ENCODE measurements at places on chromosomes 4 and X. TPM values are rescaled to one million over a fixed set of nuclear protein-coding genes. Genes with fewer than 3 reads are reported as not detected.

The CSAG1 gene
- total RNA-seq = 58.3 TPM

The ARX gene
- total RNA-seq = not detected

The RGN gene
- total RNA-seq = not detected

The ADH6 gene
- not detected for total RNA-seq

- no peaks in the 10 kb centered on the region for H3K36me3 ChIP-seq
- H3K4me1 ChIP-seq = no peaks in the 10 kb centered on the region
- no peak overlapping the region for H3K4me3 ChIP-seq
- DNase-seq = no peak
- H3K27me3 ChIP-seq = no peaks in the 10 kb centered on the region
These were observed 2062.4 kb downstream of the ARAP2 start for GRCh38 chr4:34181891-34182290.

GRCh38 chr4:99950913-99951254 lies 809 bp upstream of the H2AZ1 start:
- H3K4me3 ChIP-seq = peak overlapping the region; percentile 62
- H3K36me3 ChIP-seq = peaks cover 23% of the 10 kb centered on the region
- DNase-seq = no peak
- no peaks in the 10 kb centered on the region for H3K27me3 ChIP-seq
- H3K27ac ChIP-seq = peak overlapping the region; percentile 86

DNA sequence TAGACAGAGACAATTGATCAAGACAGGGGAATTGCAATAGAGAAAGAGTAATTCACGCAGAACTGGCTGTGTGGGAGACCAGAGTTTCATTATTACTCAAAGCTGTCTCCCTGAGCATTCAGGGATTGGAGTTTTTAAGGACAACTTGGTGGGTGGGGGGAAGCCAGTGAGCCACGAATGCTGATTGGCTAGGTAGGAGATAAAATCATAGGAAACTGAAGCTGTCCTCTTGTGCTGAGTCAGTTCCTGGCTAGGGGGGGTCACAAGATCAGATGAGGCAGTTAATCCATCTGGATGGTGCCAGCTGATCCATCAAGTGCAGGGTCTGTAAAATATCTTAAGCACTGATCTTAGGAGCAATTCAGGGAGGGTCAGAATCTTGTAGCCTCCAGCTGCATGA lies 358.6 kb downstream of the GPM6A start:
- H3K27ac ChIP-seq = no peak overlapping the region
- no peak overlapping the region for H3K4me3 ChIP-seq
- no peaks in the 10 kb centered on the region for H3K4me1 ChIP-seq
- no peaks in the 10 kb centered on the region for H3K27me3 ChIP-seq

- H3K27me3 ChIP-seq = no peaks in the 10 kb centered on the region
- H3K4me3 ChIP-seq = no peak overlapping the region
- no peak for DNase-seq
- H3K27ac ChIP-seq = no peak overlapping the region
These were observed 3.2 kb downstream of the EFNB1 start for GRCh38 chrX:68832101-68832416.

GRCh38 chr4:87387237-87387636 lies 3.8 kb downstream of the HSD17B11 start:
- no peak for DNase-seq
- H3K27me3 ChIP-seq = no peaks in the 10 kb centered on the region
- H3K36me3 ChIP-seq = peaks cover 25% of the 10 kb centered on the region
- H3K4me1 ChIP-seq = no peaks in the 10 kb centered on the region
- H3K27ac ChIP-seq = no peak overlapping the region

DNA sequence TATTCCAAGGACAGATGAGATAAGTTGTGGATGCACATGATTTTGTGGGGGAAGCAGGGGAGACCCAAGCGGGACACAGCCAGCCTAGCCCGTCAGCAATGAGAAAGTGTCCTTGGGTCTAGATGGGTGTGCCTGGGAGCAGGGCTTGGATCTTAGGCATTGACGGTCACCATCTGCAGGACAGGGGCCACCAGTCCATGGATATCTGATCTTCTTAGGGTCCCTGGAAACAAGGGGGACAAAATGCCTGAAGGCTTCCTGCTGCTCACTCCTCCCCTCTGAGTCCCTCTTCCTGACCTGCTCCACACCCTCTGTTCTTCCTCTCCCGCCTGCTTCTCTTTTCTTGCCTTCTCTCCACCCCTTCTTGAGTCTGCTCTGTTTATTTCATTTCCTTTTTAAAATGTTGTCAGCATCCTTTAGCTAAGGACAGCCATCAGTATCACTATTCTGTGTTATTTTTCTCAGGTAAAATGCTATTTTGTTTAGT lies 298.4 kb downstream of the RAPGEF2 start:
- H3K27ac ChIP-seq = no peak overlapping the region
- no peaks in the 10 kb centered on the region for H3K36me3 ChIP-seq
- H3K4me1 ChIP-seq = no peaks in the 10 kb centered on the region
- no peak for DNase-seq
- no peak overlapping the region for H3K4me3 ChIP-seq

GRCh38 chrX:148047200-148047599 lies 66.1 kb downstream of the FMR1NB start:
- DNase-seq = no peak
- no peak overlapping the region for H3K27ac ChIP-seq
- no peak overlapping the region for H3K4me3 ChIP-seq
- no peaks in the 10 kb centered on the region for H3K4me1 ChIP-seq
- no peaks in the 10 kb centered on the region for H3K36me3 ChIP-seq
- H3K27me3 ChIP-seq = no peaks in the 10 kb centered on the region

GRCh38 chr4:128868758-128869157 lies 59.3 kb downstream of the JADE1 start:
- H3K27ac ChIP-seq = no peak overlapping the region
- H3K4me1 ChIP-seq = no peaks in the 10 kb centered on the region
- peaks cover 98% of the 10 kb centered on the region for H3K36me3 ChIP-seq
- H3K4me3 ChIP-seq = no peak overlapping the region
- DNase-seq = no peak
- H3K27me3 ChIP-seq = no peaks in the 10 kb centered on the region

- no peaks in the 10 kb centered on the region for H3K27me3 ChIP-seq
- no peaks in the 10 kb centered on the region for H3K4me1 ChIP-seq
- no peaks in the 10 kb centered on the region for H3K36me3 ChIP-seq
- no peak overlapping the region for H3K4me3 ChIP-seq
- no peak overlapping the region for H3K27ac ChIP-seq
- DNase-seq = no peak
These were observed 19.4 kb downstream of the TET2 start for GRCh38 chr4:105166066-105166465.

- no peak overlapping the region for H3K27ac ChIP-seq
- no peaks in the 10 kb centered on the region for H3K27me3 ChIP-seq
- no peak for DNase-seq
- no peak overlapping the region for H3K4me3 ChIP-seq
- H3K36me3 ChIP-seq = no peaks in the 10 kb centered on the region
These were observed 368.5 kb downstream of the PCDH7 start for GRCh38 chr4:31088600-31089230.

DNA sequence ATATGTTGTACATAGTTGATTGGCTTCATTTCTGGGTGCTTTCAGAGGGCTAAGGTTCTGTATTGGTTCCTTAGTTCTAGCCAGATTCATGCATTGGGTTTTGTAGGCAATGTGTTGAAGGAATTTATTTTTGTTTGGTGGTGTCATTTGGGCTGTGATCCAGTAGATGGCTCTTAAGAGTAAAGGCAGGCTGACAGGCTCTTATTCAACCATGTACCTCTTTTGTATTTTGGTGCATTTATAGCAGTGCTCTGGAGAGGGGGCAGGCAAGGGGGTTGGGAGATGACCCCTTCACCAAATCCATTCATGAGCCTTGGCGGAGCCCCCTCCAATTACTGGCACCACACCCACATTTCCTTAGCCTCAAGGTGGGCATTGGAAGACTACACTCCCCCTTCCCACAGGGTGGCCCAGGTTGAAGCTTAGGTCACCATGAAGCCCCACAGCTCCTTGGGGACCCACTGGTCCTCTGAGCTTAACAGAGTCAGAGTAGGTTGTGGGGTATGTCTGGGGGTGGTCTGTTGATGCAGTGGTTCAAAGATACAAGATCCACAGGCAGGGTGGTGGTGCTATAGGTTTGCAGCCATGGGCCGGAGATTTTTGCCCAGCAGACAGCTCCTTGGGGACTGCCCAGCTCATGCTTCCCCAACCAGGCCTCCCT lies 143.0 kb upstream of the GNPDA2 start:
- no peak overlapping the region for H3K4me3 ChIP-seq
- no peaks in the 10 kb centered on the region for H3K36me3 ChIP-seq
- no peak overlapping the region for H3K27ac ChIP-seq
- no peaks in the 10 kb centered on the region for H3K27me3 ChIP-seq

DNA sequence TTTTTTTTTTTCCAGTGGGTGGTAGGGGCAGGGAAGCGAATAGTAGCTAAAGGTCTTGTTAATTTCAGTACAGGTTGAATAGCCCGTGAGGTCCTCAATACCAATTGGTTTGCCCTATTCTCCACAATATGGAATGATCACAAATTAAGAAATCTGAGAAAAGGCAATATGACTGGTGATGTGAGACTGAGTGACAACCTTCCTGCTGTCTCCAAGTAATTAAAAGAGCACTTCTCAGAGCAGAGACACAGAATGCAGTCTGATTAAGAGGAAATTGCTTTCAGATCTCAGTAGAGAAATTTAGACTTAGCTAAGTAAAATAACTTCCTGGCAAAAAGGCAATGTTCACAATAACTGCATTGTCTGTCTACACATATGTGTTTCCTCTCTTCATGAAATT lies 23.0 kb downstream of the GPR174 start:
- no peaks in the 10 kb centered on the region for H3K27me3 ChIP-seq
- no peaks in the 10 kb centered on the region for H3K4me1 ChIP-seq

GRCh38 chrX:91434351-91435168 lies at the start of gene PABPC5:
Gene PABPC5, plus strand, starts transcription at chrX:91434839. Its CDS starts 739 bp downstream, at chrX:91435578.
- H3K36me3 ChIP-seq = no peaks in the 10 kb centered on the region
- H3K4me3 ChIP-seq = no peak within 1 kb of the TSS
- no peaks in the 10 kb centered on the region for H3K27me3 ChIP-seq
- H3K4me1 ChIP-seq = no peaks in the 10 kb centered on the region

GRCh38 chr4:34720571-34720970 lies 1523.7 kb downstream of the ARAP2 start:
- no peaks in the 10 kb centered on the region for H3K27me3 ChIP-seq
- H3K27ac ChIP-seq = no peak overlapping the region

DNA sequence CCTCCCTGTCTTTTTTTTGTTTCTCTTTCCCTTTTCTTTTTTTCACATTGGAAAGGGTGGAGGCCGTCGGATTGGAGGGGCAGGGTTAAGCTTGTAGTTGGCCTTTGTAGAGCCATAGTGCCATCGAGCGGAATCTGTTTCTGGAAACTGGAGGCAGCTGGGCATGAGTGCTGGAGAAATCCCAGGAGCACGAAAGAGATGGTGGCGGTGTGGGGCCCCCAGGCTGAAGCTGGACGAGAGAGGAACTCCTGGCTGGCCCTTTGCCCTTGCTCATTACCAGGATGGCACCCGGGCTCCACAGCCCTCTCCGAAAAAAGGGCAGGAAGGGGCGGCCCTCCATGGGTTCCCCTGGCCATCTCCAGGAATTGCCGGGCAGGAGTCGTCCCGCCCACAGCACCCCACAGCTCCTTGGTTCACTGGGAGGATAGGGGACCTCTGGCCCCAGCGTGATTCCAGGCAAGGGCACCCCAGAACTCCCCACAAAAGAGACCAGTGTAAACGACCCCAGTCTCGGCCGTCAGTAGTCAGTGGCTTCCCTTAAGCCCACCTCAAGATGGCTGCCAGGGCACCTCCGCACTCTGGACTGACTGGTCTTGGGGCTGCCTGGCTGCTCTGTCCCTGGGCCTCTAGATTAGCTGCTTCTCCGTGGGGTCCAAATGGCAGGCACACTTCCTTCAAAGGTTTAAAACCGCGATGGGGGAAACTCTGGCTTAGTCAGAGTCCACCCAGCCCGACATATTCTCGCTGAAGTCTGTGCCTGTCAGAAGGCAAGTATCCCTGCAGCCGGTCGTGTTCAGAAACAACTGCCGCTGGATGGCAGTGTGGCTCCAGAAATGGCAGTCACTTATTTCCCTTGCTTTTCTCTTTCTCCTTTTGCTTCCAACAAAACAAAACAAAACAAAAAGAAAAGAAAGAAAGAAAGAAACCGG lies 74.1 kb downstream of the NBDY start:
- H3K27ac ChIP-seq = no peak overlapping the region
- no peak overlapping the region for H3K4me3 ChIP-seq
- H3K27me3 ChIP-seq = no peaks in the 10 kb centered on the region

DNA sequence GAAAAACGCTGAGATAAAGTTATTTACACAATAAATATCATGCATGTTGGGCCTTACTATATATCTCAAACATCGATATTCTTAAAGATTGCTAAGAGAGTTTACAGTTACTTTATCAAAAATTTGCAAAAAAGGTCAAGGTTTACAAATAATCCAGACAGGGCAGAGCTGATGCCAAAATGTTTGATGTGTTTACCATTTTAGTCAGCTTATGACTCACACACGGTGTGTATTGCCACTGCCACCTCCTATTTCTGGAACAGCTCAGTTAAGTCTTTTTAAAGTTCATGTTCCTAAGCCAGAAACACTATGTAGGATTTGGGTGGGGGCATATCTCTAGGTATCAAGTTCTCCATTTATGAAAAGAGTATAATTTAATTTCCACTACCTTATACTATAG lies 580.6 kb downstream of the INPP4B start:
- no peak overlapping the region for H3K4me3 ChIP-seq
- DNase-seq = no peak
- H3K4me1 ChIP-seq = no peaks in the 10 kb centered on the region
- no peaks in the 10 kb centered on the region for H3K27me3 ChIP-seq

DNA sequence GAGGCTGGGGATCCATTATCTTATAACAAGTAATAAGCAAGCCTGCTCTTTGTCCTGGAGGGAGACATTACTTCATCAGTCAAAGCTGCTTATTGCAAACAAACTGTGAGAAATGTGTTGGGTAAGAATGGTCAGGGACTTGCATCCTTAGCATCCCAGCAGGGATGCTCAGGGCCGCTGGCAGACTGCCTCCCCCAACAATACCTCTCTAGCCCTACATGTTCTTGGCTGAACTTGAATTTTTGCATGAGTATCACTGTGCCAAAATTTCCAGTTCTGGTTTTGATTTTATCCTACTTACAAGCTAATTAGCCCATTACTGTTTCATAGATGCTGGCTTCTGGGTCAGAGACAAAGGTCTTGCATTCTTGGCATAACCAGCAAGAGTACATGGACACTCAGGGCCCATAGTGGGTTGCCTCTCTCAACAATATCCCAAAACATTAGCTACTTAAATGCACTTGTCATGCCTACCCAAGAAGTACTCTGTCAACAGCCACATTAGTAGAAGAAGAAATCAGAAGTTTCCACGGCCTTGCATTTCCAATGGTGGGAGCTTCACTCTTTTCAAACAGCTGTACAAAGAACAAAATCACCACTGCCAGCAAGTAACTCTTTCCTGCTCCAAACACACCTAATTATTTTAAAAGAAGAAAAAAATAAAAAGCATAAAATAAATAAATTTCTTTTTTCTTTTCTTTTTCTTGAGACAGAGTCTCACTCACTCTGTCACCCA lies 41.9 kb upstream of the NEUROG2 start:
- H3K27me3 ChIP-seq = no peaks in the 10 kb centered on the region
- H3K27ac ChIP-seq = no peak overlapping the region
- peaks cover 30% of the 10 kb centered on the region for H3K36me3 ChIP-seq
- H3K4me1 ChIP-seq = no peaks in the 10 kb centered on the region
- no peak overlapping the region for H3K4me3 ChIP-seq

GRCh38 chr4:151417164-151417571 lies 8.2 kb downstream of the FHIP1A start:
- H3K4me1 ChIP-seq = no peaks in the 10 kb centered on the region
- DNase-seq = no peak
- H3K27me3 ChIP-seq = 0 out of 2 replicates have a peak, but pooled peaks cover 4% of the 10 kb centered on the region
- H3K36me3 ChIP-seq = no peaks in the 10 kb centered on the region
- H3K4me3 ChIP-seq = no peak overlapping the region
